Mesothelial cell of epicardium (in vitro differentiated cells): ENCODE measurements at places on chromosomes 7 and 10. TPM values are rescaled to one million over a fixed set of nuclear protein-coding genes. Genes with fewer than 3 reads are reported as not detected.
A peak's percentile ranks its signal among the peaks of the same experiment; 100 is the strongest.

Gene VSTM2A
- not detected in 3 replicates for total RNA-seq

DNA sequence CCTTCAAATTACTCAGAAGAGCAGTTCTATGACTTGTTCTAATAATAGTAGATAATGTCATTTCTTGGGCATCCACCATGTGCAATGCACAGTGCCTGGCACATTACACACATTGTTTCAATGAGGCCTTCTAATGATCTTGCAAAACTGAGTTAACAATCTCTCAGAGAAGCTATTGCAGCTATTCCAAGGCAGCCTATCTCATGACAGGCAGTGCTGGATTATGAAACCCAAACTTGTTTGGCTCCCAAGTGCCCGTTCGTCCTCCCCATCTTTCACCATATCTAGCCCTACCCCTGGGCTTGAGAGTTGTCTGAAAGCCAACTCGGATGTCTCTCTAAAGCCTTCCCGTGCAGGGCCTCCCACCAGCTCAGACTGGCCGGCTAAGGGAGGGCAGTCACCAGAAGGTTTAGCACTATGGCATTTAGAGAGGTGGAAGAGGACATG lies 405.1 kb downstream of the PLXNA4 start:
- no peaks in the 10 kb centered on the region for H3K4me1 ChIP-seq
- peaks cover 54% of the 10 kb centered on the region for H3K27me3 ChIP-seq
- H3K4me3 ChIP-seq = no peak overlapping the region
- DNase-seq = no peak

GRCh38 chr10:6537770-6538169 lies 42.3 kb downstream of the PRKCQ start:
- no peaks in the 10 kb centered on the region for H3K4me1 ChIP-seq
- no peak for DNase-seq

GRCh38 chr10:97542169-97543024 lies 30.2 kb upstream of the ANKRD2 start:
- peaks cover 45% of the 10 kb centered on the region for H3K4me1 ChIP-seq
- no peaks in the 10 kb centered on the region for H3K36me3 ChIP-seq
- peak overlapping the region; percentile 96 for H3K27ac ChIP-seq
- no peaks in the 10 kb centered on the region for H3K27me3 ChIP-seq
- no peak for DNase-seq

DNA sequence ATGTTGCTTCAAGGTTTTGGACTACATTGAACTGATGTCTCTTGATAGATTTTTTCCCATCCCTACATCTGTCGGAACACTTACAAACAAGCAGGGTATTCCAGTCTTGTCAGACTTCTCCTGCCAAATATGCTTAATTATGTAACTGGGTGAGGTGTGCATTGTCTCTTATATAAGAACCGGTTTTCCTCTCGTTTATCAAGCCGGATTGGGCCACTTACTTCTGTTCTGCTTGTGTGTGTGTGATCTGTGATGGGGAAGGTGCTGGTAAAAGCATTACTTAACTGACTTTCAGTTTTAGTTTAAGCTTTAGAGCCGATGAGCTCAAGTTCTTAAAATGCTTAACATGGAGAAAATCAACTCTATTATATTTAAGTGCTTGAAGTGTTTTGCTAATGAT lies 57.9 kb downstream of the OTUD1 start:
- DNase-seq = no peak
- no peak overlapping the region for H3K4me3 ChIP-seq
- H3K27me3 ChIP-seq = peaks cover 30% of the 10 kb centered on the region
- H3K36me3 ChIP-seq = no peaks in the 10 kb centered on the region
- H3K27ac ChIP-seq = no peak overlapping the region

DNA sequence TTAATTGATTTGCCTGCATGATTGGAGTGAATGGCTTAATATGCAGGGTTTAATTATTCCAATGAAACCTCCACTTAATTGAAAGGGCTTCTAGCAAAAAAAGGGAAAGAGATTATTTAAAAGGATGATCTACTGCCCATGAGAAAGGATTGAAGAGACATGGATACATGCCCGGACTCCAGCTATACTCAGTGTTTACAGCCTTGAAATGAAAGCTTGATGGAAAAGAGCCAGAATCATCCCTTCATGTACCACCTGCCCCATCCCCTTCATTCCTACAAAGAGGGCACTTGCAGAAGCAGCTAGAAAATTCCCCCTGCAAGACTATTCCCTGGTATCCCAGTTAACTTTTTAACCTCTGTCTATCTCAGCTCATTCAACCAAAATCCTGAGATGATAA lies 78.4 kb downstream of the CARD11 start:
- H3K36me3 ChIP-seq = no peaks in the 10 kb centered on the region
- H3K27me3 ChIP-seq = no peaks in the 10 kb centered on the region
- no peak for DNase-seq

GRCh38 chr10:60728056-60728455 lies 50.2 kb upstream of the CDK1 start:
- no peak for DNase-seq
- peak overlapping the region; percentile 7 for H3K27ac ChIP-seq
- H3K4me3 ChIP-seq = no peak overlapping the region

GRCh38 chr10:82221601-82222149 lies 346.7 kb downstream of the NRG3 start:
- DNase-seq = no peak
- H3K4me1 ChIP-seq = no peaks in the 10 kb centered on the region
- no peaks in the 10 kb centered on the region for H3K36me3 ChIP-seq
- H3K27me3 ChIP-seq = no peaks in the 10 kb centered on the region

Gene BMPER
- total RNA-seq = 1.7 to 3.0 TPM (median 2.1 TPM) in 3 replicates

DNA sequence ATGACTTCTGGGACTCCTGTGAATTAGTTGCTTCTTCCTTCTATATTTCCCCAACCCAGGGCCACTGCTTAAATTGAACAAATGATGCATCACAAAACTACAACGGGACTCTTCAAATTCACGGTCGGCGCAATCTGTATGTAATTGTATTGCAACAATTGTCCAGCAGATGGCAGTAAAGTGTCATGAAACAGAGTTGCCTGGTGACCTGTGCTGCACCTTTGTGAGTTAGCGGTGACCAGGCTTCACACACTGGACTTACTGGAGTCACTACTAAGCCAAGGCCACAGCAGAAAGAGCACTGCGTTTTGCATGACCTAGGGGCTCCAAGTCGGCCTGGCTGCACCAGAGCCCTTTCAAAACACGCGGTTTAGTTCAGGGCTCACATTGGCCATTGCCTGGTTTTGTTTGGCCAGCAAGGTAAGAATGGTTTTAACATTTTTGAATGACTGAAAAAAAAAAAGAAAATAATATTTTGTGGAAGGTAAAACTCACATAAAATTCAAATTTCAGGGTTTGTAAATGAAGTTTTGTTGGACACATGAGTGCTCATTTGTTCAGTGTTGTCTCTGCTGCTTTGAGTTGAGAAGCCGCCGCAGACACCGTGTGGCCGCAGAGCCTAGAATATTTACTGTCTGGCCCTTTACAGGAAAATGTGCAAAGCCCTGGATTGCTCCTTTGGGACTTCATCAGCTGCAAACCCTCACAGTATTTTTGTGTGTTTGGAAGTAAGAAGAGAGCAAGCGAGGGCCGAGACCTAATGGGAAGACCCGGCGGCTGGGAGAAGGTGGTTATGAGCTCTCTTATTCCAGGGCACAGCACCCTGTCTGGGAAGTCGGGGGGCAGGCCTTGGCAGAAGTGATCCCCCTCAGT lies 23.2 kb upstream of the ZNF32 start:
- no peak for DNase-seq
- no peaks in the 10 kb centered on the region for H3K4me1 ChIP-seq
- H3K4me3 ChIP-seq = no peak overlapping the region

Gene ELFN1
- 11.4 to 13.5 TPM (median 11.9 TPM) in 3 replicates for total RNA-seq

DNA sequence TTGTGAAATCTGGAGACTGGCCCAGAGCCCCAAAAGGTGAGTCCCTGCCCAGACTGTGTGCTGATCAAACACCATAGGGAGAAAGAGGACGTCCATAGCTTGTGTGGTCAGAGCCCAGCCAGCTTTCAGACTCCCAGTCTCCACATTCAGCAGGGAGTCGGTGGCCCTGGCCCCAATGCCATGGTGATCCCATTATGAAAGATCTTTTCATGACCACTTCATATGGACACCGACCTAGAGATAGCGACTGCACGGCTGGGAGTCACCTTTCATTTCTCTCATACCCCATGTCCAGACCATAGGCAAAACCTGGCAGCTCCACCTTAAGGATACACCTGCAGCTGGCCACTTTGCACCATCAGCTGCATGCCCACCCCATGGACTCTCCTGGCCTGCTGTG lies 126.4 kb downstream of the ARHGAP22 start:
- H3K4me3 ChIP-seq = no peak overlapping the region
- DNase-seq = no peak
- no peaks in the 10 kb centered on the region for H3K27me3 ChIP-seq
- no peak overlapping the region for H3K27ac ChIP-seq

DNA sequence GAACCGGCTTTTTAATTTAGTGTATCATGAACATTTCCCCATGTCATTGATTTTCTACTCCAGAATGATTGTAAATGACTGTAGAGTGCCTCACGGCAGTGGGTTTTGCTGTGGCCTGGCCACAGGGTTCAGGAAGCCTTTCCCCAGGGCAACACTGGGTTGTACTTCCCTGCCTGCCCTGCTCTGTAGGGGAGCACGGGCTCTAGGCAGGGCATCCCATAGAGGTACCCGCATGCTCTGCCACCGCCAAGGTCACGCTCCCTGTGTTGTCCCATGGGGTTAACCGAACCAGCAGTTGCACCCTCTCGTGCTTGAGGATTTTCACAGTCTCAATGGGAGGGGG lies 63.8 kb downstream of the BPGM start:
- no peak overlapping the region for H3K4me3 ChIP-seq
- no peaks in the 10 kb centered on the region for H3K27me3 ChIP-seq
- peaks cover 28% of the 10 kb centered on the region for H3K4me1 ChIP-seq
- no peaks in the 10 kb centered on the region for H3K36me3 ChIP-seq
- DNase-seq = no peak

Gene GIMAP2
- not detected in 3 replicates for total RNA-seq

- peak overlapping the region; percentile 96 for H3K27ac ChIP-seq
- no peak overlapping the region for H3K4me3 ChIP-seq
- H3K27me3 ChIP-seq = peaks cover 2% of the 10 kb centered on the region
- peaks cover 7% of the 10 kb centered on the region for H3K36me3 ChIP-seq
- no peak for DNase-seq
Measured at GRCh38 chr10:120478386-120478785, 21.4 kb downstream of the PLPP4 start.

- no peaks in the 10 kb centered on the region for H3K27me3 ChIP-seq
- H3K4me1 ChIP-seq = peaks cover 48% of the 10 kb centered on the region
- no peak for DNase-seq
- H3K36me3 ChIP-seq = peaks cover 45% of the 10 kb centered on the region
- H3K4me3 ChIP-seq = peak overlapping the region; percentile 99
Measured at GRCh38 chr7:26197153-26198115, 3.1 kb downstream of the HNRNPA2B1 start.

DNA sequence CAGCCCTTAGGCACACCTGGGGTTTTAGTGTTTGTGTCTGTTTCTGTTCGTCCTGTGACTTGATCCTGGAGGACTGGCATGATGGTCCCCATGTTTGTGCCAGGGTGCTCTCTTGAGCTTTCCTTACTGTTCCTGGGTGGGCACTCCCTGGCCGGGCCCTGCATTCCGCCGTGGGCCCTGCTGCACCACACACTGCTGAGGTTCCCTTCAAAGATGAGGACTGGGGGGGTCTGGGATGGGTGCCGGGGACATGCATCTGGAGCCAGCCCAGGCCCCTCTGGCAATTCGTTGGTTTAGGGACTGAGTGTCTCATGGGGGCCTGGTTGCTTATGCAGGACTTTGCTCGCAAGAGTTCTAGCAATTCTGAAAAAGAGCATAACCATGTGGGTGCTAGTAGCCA lies 4.7 kb downstream of the AGAP3 start:
- no peaks in the 10 kb centered on the region for H3K27me3 ChIP-seq
- peaks cover 21% of the 10 kb centered on the region for H3K4me1 ChIP-seq
- H3K36me3 ChIP-seq = peaks cover 2% of the 10 kb centered on the region
- no peak for DNase-seq
- no peak overlapping the region for H3K4me3 ChIP-seq
- H3K27ac ChIP-seq = no peak overlapping the region

Gene FBXL13
- total RNA-seq = 3.6 to 4.7 TPM (median 3.8 TPM) in 3 replicates

Gene KIAA1217
- total RNA-seq = 155 to 167 TPM (median 161 TPM) in 3 replicates

- no peak for DNase-seq
- H3K36me3 ChIP-seq = no peaks in the 10 kb centered on the region
- H3K27ac ChIP-seq = no peak overlapping the region
- peaks cover 3% of the 10 kb centered on the region for H3K27me3 ChIP-seq
- H3K4me3 ChIP-seq = no peak overlapping the region
Measured at GRCh38 chr10:48279081-48279751, 4.7 kb upstream of the FRMPD2 start.
